ENCODE measurements at places on chromosomes 1 and 21.

GRCh38 chr21:19013916-19014315 is 610.3 kb upstream of the TMPRSS15 start:
- H3K27me3 ChIP-seq: no peaks in the 10 kb centered on the region
- no peak for DNase-seq
- H3K4me1 ChIP-seq: no peaks in the 10 kb centered on the region
- H3K4me3 ChIP-seq: no peak overlapping the region

DNA sequence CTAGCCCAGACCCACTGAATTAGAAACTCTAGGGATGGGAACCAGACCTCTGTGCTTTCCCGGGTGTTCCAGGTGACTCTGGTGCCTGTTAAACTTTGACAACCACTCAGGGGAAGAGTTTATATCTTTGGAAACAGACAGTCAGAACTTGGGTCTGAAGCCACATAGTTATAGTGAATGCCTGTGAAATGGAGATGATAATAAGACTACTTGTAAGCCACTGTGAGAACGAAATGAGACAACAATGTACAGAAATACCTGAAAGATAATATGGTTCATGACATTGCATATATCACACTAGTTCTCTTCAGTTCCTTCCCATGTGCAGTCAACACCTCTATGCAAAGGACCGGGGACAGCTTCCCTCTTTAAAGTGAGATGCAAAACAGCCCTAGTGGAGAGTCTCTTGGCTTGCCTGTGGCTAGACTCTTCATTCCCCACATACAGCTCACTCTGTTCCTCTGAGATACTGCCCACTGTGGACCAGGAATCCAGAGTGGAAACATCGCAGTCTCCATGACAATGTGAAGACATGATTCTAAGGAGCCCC is 287.5 kb downstream of the ASTN1 start:
- H3K4me1 ChIP-seq: no peaks in the 10 kb centered on the region
- no peaks in the 10 kb centered on the region for H3K36me3 ChIP-seq
- DNase-seq: no peak

DNA sequence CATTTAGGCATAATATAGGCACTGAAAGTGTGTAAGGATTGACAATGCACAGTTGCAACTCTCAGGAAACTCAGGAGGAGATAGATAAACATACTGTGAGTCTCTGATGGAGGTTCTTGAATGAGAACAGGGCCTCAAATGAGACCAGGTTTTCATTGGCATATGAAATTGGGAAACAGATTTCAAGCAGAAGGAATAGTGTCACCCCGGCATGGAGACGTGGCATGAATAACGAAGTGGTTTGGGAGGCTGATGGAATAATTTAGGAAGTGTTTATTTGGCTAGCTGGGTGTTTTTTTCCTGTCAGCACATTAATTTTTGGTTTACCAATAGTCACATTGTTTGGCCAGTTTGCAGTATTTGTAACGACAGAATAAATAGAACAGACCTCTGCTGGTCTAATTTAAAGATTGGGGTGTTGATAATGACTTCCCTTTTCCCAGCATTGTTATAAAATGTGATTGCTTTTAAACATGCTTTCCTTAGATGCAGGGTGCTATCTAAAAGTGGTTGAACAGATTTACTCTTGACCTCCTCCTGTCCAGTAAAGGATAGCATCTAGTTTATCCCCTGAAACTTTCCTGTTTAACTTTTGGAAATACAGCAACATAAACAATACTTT is 132.0 kb downstream of the C1orf21 start:
- H3K27ac ChIP-seq: no peak overlapping the region
- DNase-seq: no peak
- no peak overlapping the region for H3K4me3 ChIP-seq
- H3K27me3 ChIP-seq: no peaks in the 10 kb centered on the region
- no peaks in the 10 kb centered on the region for H3K4me1 ChIP-seq

GRCh38 chr1:100882698-100883097 is 11.9 kb downstream of the EXTL2 start:
- H3K4me3 ChIP-seq: no peak overlapping the region
- H3K4me1 ChIP-seq: no peaks in the 10 kb centered on the region
- H3K36me3 ChIP-seq: no peaks in the 10 kb centered on the region
- no peaks in the 10 kb centered on the region for H3K27me3 ChIP-seq
- no peak for DNase-seq
- no peak overlapping the region for H3K27ac ChIP-seq

GRCh38 chr1:55993646-55994318 is 585.6 kb downstream of the PLPP3 start:
- no peaks in the 10 kb centered on the region for H3K4me1 ChIP-seq
- H3K27ac ChIP-seq: no peak overlapping the region
- no peak for DNase-seq

DNA sequence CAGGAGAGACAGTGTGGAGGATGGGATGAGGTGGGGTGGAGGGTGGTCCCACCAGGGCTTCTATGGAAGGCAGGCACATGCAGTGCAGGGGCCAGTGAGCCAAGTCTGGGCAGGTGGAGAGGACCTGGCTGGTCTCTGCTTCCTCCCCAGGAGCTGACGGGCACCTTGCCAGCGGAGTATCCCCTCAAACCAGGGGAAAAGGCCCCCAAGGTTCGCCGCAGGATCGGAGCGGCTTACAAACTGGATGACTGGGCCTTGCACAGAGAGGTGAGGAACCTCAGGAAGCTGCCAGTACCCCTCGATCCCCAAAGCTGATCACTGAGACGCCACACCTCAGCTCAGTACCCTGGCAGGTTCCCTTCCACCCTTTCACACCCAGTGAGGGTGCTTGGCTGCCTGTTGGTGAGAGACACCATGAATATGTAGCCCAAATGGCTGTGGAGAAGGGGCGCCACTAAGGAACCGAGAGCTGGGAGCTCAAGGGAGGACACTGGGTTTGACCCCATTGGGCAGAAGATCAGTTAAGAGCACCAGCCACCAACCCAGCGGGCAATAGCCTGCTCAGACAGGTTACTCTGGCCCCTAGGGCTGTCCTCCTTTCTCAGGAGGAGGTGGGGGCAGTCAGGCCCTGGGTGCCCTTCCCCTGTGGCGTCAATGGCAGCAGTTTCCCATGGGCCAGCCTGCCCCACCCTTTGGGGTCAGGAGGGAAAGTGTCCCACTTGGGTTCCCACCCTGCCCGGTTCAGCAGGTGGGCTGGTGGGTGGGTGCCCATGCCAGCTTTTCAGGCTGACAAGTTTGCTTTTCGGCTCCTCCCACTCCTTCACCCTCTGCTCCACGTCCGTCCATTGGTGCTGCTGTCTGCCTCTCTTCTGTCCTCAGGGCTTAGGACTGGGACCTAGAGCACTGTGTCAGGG is 5.5 kb downstream of the INAVA start:
- no peaks in the 10 kb centered on the region for H3K27me3 ChIP-seq
- H3K27ac ChIP-seq: no peak overlapping the region
- H3K36me3 ChIP-seq: no peaks in the 10 kb centered on the region
- no peaks in the 10 kb centered on the region for H3K4me1 ChIP-seq
- no peak overlapping the region for H3K4me3 ChIP-seq

DNA sequence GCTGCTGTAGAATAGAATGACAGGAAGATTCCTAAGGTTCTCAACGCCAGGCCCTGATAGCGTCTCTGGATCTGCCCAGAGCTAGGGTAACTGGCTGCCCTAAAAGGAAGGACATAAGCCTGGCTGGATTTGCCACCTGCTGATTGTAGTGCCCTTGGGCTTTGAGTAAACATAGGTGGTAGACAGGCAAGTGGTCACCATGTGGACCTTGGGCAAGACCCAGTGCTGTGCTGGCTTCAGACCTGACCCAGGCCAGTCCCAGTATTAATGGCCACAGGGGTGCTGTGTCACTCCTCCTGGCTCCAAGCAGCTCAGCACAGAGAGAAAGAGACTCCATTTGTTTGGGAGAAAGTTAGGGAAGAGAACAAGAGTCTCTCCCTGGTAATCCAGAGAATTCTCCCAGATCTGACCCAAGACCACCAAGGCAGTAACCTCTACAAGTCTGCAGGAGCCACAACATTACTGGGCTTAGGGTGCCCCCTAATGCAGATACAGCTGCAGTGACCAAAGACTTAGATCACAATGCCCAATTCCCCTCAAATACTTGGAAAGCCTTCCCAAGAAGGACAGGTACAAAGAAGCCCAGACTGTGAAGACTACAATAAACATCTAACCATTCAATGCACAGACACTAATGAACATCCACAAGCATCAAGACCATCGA is 44.5 kb downstream of the PHTF1 start:
- H3K27ac ChIP-seq: no peak overlapping the region
- no peaks in the 10 kb centered on the region for H3K36me3 ChIP-seq
- H3K4me1 ChIP-seq: no peaks in the 10 kb centered on the region
- no peaks in the 10 kb centered on the region for H3K27me3 ChIP-seq
- no peak overlapping the region for H3K4me3 ChIP-seq

Measured in naive thymus-derived CD4-positive, alpha-beta T cell (primary cell).